PC-3 (cell line): ENCODE measurements at places on chromosomes 13 and 19. TPM values are rescaled to one million over a fixed set of nuclear protein-coding genes. Genes with fewer than 3 reads are reported as not detected.

DNA sequence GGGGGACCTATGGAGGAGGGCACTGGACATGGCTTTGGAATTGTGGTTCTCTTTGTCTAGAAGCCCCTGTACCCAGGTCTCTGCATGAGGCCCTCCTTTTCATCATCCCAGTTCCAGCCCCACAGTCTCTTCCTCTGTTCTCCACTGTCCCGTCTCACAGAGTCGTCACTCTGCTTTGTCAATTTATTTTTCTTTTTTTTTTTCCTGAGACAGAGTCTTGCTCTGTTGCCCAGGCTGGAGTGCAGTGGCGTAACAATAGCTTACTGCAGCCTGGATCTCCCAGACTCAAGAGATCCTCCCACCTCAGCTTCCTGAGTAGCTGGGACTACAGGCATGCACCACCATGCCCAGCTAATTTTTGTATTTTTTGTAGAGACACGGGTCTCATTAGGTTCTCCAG, 619 bp upstream of the EXOC3L2 start:
- H3K4me3 ChIP-seq: no peak overlapping the region
- peaks cover 7% of the 10 kb centered on the region; the same call in 1 of the 2 replicates for H3K4me1 ChIP-seq
- no peaks in the 10 kb centered on the region for H3K36me3 ChIP-seq
- no peak for DNase-seq

DNA sequence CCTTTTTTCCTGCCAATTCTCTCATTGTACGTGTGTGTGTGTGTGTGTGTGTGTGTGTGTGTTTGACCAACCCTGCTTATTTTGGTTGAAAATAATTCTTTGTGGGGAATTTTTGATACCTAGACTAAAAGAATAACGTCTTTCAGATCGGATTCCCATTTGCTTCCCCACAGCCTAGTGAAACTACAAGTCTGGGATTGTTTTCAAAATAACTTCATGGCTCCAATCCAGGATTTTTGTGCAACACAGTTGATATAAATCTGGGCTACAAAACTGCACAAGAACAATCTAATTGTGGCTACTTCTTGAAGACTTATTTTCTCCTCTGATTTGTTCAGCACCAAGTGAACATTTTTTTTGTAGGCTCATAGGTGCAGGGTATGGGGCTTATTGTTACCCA, 332.8 kb upstream of the MIR17HG start:
- H3K4me3 ChIP-seq: no peak overlapping the region
- no peaks in the 10 kb centered on the region for H3K4me1 ChIP-seq
- H3K27me3 ChIP-seq: no peaks in the 10 kb centered on the region
- H3K27ac ChIP-seq: no peak overlapping the region
- no peaks in the 10 kb centered on the region for H3K36me3 ChIP-seq

DNA sequence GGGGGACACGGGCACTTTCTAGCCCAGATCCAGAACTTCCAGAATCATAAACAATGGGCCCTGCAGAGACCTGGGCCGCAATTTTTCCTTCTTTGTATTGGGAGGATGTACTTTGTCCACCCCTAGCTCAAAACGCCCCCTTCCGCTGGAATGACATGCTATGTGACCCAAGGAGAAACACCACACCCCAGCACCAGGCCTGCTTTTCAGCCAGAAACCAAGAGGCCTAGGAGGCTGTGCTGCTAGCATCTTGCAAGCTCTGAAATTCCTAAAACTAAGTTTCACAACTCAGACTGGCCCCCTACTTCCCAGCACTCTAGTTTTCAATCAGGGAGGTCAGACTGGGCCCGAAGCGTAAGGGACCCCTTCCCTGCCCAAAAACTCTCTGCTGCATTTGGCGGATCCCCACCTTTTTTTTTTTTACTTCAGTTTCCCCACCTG, 538 bp downstream of the LSM4 start:
- 0 out of 2 replicates have a peak, but pooled peaks cover 3% of the 10 kb centered on the region for H3K36me3 ChIP-seq
- peak overlapping the region; percentile 97 for H3K4me3 ChIP-seq
- peak; percentile 43 for DNase-seq
- no peaks in the 10 kb centered on the region for H3K27me3 ChIP-seq

DNA sequence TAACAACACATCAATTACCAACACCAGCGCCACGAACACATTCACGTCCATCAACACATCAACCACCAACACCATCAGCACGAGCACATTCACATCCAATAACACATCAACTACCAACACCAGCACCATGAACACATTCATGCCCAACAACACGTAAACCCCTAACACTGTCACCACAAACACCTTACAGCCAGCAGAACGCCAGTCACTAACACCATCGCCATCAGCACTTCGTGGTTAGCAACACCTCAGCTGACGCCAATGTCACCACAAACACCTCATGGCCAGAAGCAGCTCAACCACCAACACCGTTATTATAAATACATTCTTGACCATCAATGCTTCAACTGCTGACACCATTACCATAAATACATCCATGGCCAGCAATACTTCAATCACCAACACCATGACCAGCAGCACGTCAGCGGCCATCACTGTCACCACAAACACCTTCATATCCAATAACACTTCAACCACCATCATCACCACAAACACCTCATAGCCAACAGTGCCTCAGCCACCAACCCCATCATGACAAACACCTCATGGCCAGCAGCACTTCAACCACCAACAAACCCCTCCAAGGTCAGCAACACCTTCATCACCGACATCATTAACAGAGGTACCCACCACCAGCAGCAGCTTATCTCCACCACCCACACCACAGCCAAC, 9.4 kb downstream of the FCER2 start:
- no peaks in the 10 kb centered on the region for H3K36me3 ChIP-seq
- no peak for DNase-seq
- no peaks in the 10 kb centered on the region for H3K4me1 ChIP-seq
- H3K27me3 ChIP-seq: peaks cover 15% of the 10 kb centered on the region

DNA sequence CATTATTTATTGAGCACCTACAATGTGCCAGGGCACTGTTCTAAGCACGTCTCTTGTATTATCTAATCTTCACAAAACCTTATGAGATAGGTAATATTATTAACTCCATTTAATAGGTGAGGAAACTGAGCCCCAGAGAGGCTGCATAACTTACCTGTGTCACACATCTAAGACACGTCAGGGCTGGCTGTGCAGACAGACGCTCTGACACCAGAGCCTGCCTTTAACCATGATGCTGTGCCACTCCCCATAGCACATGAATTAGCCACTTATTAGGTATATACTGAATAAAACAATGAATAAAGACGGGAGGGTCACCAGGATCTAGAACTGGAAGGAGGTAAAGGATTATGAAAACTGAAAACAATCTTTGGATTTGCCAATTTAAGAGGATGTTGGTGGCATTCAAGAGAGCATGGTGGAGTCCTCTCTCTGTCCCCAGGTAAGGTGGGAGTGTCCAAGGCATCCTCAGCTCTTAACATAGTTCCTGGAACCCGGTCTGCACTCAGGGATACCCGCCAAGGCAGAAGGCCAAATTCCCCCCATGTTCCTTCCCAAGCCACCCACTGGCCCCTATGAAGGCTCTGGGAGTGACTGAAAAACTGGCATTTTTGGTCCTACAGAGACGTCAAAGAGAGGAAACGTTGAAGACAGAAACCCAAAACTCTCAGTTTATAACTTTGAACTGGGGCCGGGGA, 479.7 kb downstream of the FOXO1 start:
- no peak for DNase-seq
- no peak overlapping the region for H3K4me3 ChIP-seq
- no peaks in the 10 kb centered on the region for H3K27me3 ChIP-seq
- peaks cover 8% of the 10 kb centered on the region; the same call in 1 of the 2 replicates for H3K4me1 ChIP-seq
- no peak overlapping the region for H3K27ac ChIP-seq

DNA sequence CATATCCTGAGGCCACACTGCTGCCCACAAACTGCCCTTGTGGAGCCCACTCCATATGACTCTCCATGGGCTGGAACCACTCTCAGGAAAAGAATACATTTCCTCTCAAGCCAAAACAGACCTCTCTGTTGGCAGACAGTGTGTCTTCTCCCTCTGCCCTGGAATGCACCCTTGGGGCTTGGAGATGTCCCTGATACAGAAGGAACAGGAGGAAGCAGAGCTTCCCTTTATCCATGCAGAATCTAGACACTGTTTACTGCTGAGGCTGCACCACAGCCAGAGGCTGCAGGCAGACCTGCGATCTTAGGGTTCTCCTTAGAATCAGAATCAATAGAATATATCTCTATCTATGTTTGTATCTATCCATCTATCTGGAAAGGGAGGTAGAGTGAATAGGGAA, 26.8 kb upstream of the CYP4F8 start:
- no peaks in the 10 kb centered on the region for H3K4me1 ChIP-seq
- peaks cover 3% of the 10 kb centered on the region for H3K27me3 ChIP-seq
- H3K36me3 ChIP-seq: no peaks in the 10 kb centered on the region
- no peak overlapping the region for H3K4me3 ChIP-seq

GRCh38 chr13:36129539-36129938, 1.6 kb downstream of the DCLK1 start:
- no peak for DNase-seq
- H3K27me3 ChIP-seq: peaks cover 32% of the 10 kb centered on the region
- H3K4me3 ChIP-seq: no peak overlapping the region
- no peaks in the 10 kb centered on the region for H3K36me3 ChIP-seq
- no peaks in the 10 kb centered on the region for H3K4me1 ChIP-seq
- H3K27ac ChIP-seq: no peak overlapping the region

GRCh38 chr19:2631213-2631821, 71.2 kb downstream of the GNG7 start:
- peaks cover 26% of the 10 kb centered on the region for H3K4me1 ChIP-seq
- H3K36me3 ChIP-seq: no peaks in the 10 kb centered on the region
- H3K27ac ChIP-seq: no peak overlapping the region
- H3K4me3 ChIP-seq: no peak overlapping the region
- peak; percentile 31 for DNase-seq

DNA sequence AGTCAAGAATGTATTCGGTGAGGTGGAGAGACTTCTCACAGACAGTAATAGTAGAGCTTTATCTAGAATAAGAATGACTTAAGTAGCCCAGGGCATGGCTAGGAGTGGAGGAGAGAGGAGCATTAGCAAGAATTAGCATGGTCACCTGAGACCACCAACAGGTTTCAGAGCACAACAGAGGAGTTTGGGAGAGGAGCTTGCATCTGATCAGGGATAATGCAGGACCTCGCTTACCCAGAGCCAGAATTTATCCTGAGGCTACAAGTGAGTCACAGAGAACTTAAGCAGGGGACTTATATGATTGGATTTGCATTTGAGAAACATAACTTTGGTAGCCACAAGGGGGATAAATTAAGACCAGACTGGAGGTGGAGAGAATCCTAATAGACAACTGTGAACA, 102.1 kb upstream of the FNDC3A start:
- no peaks in the 10 kb centered on the region for H3K27me3 ChIP-seq
- H3K4me3 ChIP-seq: no peak overlapping the region

DNA sequence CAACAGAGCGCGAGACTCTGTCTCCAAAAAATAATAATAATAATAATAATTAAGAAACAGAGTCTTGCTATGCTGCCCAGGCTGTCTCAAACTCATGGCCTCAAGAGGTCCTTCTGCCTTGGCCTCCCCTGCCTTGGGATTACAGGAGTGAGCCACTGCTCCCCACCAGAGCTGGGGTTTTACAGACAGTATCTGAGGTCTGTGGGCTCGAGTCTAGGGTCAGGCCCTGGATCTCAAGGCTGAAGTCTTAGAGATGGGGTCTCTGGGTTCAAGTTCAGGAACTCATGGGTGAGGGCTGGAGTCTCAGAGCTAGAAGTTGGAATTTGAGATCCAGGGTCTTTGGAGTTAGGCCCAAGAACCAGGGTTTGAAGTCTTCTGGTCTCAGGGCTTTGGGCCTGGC, 3.5 kb downstream of the IL11 start:
- peaks cover 19% of the 10 kb centered on the region for H3K4me1 ChIP-seq
- no peak overlapping the region for H3K4me3 ChIP-seq
- DNase-seq: no peak
- H3K27ac ChIP-seq: no peak overlapping the region
- no peaks in the 10 kb centered on the region for H3K36me3 ChIP-seq
- no peaks in the 10 kb centered on the region for H3K27me3 ChIP-seq

DNA sequence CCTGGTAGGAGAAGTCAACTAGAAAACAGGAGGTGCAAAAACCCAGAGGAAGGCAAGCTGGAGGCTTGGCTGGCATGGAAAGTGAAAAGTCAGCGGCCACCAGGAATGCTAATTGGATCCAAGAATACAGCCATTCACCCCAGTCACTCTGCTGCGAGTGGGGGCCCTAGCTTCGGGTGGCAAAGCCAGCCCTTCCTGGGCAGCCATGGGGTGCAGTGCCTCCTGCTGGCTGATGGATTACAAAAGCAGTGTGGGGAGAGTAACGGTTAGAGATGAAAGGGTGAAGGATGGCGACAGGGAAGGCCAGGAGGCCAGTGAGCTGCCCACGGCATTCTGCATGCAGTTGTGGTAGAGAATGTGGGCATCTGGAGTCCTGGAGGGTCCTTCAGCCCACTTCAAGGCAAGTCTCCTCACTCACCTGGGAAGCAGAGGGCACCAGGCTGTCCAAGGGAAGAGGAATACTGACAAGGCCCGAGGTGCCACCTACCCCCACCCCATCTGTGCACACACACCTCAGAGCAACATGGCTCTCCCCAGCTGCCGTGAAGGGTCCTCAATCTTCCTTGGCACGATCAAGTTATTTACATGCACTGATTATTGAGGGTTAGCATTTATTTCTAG, 20.3 kb upstream of the EPHX3 start:
- DNase-seq: no peak
- H3K4me1 ChIP-seq: peaks cover 31% of the 10 kb centered on the region
- no peak overlapping the region for H3K4me3 ChIP-seq
- peaks cover 70% of the 10 kb centered on the region for H3K36me3 ChIP-seq
- H3K27me3 ChIP-seq: no peaks in the 10 kb centered on the region

DNA sequence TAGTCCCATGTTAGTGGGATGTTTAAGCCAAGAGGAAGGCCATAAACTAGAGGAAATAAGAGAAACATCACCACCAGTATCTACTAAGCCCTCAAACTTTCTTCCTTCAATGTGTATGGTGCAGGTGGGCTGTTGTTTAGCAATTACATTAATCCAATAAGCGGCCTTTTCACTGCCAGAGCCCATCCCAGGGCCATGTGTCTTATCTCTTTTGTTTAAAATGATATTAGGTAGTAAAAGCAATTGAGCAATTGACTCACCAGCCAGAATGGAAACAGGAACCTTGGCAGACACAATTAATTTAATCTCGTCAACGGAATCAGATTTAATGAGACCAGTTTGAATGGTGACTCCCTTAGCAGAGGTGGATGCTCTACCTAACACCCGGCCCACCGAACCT, 1503.5 kb downstream of the UQCRFS1 start:
- DNase-seq: no peak
- H3K36me3 ChIP-seq: no peaks in the 10 kb centered on the region
- no peaks in the 10 kb centered on the region for H3K27me3 ChIP-seq
- no peaks in the 10 kb centered on the region for H3K4me1 ChIP-seq
- H3K27ac ChIP-seq: no peak overlapping the region

GRCh38 chr13:40236566-40237168, 429.8 kb downstream of the FOXO1 start:
- DNase-seq: no peak
- peaks cover 6% of the 10 kb centered on the region for H3K4me1 ChIP-seq
- H3K27ac ChIP-seq: no peak overlapping the region
- H3K36me3 ChIP-seq: no peaks in the 10 kb centered on the region
- H3K4me3 ChIP-seq: no peak overlapping the region
- H3K27me3 ChIP-seq: no peaks in the 10 kb centered on the region

Gene CC2D1A
- total RNA-seq: 67.7 and 102 TPM in 2 replicates

Gene ZNF439
- total RNA-seq: 2.8 and 6.2 TPM in 2 replicates

Gene TEX29
- total RNA-seq: not detected in 2 replicates

Gene C13orf46
- 0.07 and 0.23 TPM in 2 replicates for total RNA-seq

Gene CATSPERD
- total RNA-seq: not detected in 2 replicates

Gene ANKLE1
- 2.2 and 3.1 TPM in 2 replicates for total RNA-seq
